ENCODE measurements at places on chromosomes 4 and X.

DNA sequence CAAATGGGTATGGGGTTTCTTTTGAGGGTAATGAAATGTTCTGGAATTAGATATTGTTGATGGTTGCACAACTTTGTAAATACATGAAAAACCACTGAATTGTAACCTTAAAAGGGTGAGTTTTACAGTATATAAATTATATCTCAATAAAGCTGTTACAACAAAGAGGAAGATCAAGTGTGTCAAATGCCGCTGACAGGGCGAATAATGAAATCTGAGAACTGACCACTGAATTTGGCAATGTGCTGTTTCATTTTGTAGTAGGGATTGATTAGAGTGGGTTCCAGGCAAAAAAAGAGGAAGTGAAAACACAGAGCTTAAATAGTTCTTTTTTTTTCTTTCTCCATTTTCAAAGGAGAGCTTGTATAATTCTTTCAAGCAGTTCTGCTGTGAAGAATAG lies 161.1 kb upstream of the NAP1L5 start:
- no peak for DNase-seq

- DNase-seq: no peak
Measured at GRCh38 chr4:147913137-147913536, 181.2 kb downstream of the ARHGAP10 start.

- DNase-seq: no peak
Measured at GRCh38 chrX:130896026-130896425, 7.0 kb downstream of the ENOX2 start.

DNA sequence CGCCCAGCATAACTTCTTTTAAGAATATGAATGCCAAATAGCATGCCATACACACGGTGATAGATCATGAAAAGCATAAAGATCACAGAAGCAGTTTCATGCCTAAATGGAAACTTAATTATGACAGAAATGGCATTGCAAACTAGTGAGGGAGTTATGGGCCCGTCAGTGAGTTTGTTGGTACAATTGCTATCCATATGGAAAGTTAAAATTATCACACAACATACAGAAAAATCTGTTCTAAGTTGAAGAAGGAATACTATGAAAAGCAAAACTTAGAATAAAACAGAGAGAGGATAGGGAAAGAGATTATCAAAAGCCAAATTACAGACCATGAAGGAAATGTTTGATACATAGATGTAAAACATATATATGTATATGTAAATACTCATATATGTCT lies 30.2 kb upstream of the RAP1GDS1 start:
- DNase-seq: no peak

GRCh38 chr4:55979562-55979961 lies 30.8 kb downstream of the CEP135 start:
- no peak for DNase-seq

All from BJ (cell line).